ENCODE measurements at places on chromosomes 5 and 9. TPM values are rescaled to one million over a fixed set of nuclear protein-coding genes. Genes with fewer than 3 reads are reported as not detected.

Gene RAB3C
- 14.0 TPM for total RNA-seq

Gene IFNA13
- not detected for total RNA-seq

Gene DBH
- 0.11 TPM for total RNA-seq

Gene GABBR2
- total RNA-seq: 37.1 TPM
